ENCODE measurements at places on chromosomes 7 and 10. TPM values are rescaled to one million over a fixed set of nuclear protein-coding genes. Genes with fewer than 3 reads are reported as not detected.

DNA sequence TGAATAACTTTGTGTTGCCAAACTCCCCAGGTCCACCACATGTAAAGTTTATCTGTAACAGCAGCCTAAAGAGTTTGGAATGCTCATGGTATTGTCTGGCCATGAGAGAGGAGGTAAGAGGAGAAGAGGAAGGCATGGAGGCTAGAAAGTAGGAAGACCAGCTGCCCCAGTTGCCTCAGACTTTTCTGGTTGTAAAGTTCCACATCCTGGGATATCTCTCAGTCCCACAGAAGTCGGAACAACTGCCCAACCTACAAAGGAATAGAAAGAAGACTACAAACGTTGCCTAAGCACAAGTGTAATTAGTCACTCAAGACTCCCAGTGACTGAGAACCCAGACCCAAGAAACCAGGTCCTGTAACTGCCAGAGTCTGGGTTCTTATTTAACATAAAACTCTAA lies 47.3 kb downstream of the CREB3L2 start:
- DNase-seq, result no peak

- no peak for DNase-seq
Observed at GRCh38 chr10:101832325-101832771, 11.3 kb downstream of the KCNIP2 start.

DNA sequence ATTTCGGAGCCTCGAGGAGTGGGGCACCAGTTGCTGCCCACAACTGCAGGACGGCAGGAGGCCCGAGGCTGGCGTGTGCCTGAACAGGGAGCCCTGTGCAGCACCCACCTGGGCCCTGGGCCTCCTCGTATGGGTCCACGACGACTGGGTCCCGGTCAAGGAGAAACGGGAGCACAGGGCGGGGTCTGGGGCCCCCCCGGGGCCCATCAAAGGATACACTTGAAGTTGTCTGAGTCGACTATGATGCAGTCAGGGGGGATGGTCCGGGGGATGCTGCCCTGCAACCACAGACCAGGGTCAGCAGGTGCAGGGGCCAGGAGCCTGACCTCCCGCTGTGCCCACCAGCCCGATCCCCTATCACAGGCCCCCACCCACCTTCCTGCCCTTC lies 28.5 kb upstream of the NKX6-2 start:
- DNase-seq, result no peak

DNA sequence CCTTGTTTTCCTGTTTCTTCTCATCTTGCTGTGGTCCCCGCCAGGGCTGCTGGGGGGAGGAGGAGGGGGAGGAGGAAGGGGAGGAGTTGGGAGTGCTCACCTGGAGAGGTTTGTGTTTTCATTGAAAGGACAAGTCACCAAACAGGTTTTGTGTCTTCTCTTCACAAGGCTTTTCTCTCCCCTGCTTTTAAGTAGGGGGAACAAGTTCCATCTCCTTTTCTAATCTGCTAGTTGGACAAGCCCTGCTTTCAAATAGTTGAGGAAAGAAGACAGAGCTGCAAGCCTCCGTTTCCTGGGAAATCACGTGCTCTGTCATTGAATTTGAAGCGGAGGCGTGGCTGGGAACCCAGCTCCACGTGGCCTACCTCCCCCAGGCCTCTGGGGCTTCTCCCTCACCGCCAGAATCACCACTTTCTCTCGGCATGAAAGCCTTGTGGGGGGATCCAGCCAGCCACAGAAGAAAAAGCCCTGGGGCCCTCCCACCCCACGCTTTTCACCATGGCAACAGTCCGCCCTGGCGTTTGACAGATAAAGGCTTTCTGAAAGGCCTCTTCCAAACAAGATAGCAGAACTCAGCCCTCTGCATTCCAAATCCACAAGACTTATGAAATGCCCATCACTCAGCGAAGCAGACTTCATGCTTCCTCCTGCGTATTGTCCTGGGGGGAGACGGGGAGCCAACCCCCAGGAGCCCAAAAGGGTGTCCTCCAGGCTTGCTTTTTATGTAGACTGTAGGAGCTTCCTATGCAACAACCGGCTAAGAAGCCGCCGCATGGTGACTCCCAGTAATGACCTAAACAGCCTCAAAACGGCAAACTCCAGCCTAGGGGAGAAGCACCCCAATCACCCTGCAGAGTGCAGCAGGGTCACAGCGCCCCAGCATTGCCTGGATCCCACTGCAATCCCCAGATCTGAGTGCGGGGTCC lies 51.7 kb downstream of the PROSER2 start:
- peak; percentile 22 for DNase-seq

- DNase-seq, result no peak
Observed at GRCh38 chr10:62912086-62912485, 95.9 kb upstream of the EGR2 start.

DNA sequence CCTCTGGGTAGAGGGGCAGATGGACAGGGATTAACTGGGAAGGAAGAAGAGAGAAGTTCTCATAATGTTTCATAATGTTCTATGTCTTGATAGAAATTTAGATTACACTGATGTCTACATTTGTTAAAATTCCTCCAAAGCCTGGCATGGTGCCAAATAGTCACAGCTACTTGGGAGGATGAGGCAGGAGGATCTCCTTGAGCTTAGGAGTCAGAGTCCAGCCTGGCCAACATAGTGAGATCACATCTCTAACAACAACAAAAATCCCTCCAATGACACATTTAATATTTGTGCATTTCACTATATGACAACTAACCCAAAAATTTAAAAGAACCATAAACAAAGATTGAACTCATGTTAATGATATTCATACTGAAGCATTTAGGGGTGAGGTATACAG lies 33.0 kb upstream of the PPP1R3C start:
- peak; percentile 29 for DNase-seq

GRCh38 chr7:100053215-100053614 lies 3.6 kb downstream of the ZSCAN21 start:
- peak; percentile 41 for DNase-seq

GRCh38 chr10:5168897-5169420 lies 16.0 kb downstream of the AKR1C8 start:
- no peak for DNase-seq

DNA sequence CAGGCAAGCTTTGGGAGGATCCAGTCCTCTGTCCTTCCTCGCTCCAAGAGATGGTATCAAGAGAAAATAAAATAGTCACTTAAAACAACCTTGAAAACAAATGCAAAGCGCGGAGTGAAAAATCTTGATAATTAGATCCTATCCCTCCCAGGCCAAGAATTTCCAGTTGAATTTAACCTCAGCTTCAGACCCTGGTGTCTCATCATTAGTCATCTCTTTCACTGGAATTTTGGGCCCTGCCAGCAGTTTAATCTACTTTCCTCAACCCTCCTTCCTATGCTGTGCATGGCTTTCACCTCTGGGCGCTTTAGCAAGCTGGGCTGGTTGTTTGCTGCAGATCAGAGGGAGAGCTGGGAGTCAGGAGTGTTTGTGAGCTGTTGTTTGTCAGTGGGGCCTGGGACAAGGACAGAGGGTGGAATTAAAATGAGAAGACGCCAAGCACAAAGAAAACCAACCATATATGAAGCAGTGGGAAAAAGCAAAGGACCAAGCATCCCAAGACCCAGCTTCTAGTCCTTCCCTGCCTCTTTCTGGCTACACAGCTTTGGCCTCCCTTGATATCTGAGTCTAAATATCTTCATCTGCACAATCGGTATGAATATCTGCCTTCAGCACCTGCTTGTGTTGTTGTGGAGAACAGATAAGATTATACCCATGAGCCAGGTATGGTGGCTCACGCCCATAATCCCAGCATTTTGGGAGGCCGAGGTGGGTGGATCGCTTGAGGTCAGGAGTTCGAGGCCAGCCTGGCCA lies 13.5 kb downstream of the MYOF start:
- peak; percentile 94 for DNase-seq

GRCh38 chr10:98268694-98269431 lies 869 bp upstream of the LOXL4 start:
- DNase-seq, result no peak

- no peak for DNase-seq
Observed at GRCh38 chr10:114432566-114433093, 28.3 kb upstream of the AFAP1L2 start.

DNA sequence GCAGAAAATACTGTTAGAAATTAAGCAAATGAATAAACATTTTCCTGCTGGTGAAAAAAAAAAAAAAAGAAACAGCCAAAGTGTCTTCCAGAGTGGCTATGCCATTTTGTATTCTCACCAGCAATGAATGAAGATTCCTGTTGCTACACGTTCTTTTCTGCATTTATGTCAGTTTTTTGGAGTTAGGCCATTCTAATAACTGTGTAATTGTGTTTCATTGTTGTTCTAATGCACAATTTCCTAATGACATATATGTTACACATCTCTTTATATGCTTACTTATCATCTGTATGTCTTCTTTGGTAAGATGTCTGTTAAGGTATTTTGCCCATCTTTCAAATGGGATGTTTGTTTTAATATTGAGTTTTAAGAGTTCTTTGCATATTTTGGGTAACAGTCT lies 213.7 kb downstream of the ITGB1 start:
- DNase-seq, result no peak

GRCh38 chr10:113554214-113554613 lies 1.4 kb downstream of the HABP2 start:
- no peak for DNase-seq

The MMRN2 gene
- total RNA-seq, result 0.27 TPM

The PNLIPRP3 gene
- total RNA-seq, result not detected

The UBE3C gene
- 76.9 TPM for total RNA-seq
